ENCODE measurements at places on chromosomes 1 and 21.

GRCh38 chr1:55088413-55088812, 49.1 kb downstream of the PCSK9 start:
- no peak for DNase-seq

DNA sequence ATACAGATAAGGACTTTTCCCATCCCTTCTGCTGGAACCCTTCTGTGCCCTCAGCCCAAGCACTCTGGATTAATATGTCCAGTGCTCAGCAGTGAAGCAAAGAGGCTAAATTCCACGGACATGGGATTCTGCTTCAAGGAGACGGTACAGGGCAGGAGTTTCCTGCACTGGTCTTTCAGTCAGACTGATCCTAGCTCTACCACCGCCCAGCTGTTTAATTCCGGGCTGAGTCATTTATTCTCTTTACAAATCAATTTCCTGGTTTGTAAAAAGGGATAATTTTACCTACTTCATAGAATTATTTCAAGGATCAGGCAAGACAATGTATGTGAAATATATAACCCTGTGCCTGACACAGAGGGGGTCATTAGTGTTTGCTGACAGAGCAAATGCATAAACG, 41.6 kb upstream of the NRDC start:
- DNase-seq = no peak

- no peak for DNase-seq
Measured at GRCh38 chr1:172581779-172582178, 48.8 kb downstream of the SUCO start.

DNA sequence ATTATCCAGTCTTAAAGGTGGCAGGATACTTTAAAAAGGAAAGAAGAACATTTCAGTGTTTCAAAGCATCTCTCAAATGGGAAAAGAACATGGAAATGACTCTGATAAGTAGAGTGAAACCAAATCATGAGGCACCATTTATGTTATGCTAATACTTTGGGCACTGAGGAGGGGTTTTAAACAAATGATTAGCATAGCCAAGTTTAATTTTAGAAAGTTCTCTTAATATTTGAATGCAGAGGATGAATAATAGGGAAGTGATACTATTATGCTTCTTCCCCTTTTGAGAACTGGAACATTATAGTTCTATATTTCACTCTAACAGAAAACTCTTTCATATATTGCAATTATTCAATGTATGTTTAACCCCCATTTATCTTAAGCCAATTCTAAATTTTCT, 1181.9 kb upstream of the PRMT6 start:
- DNase-seq = no peak

DNA sequence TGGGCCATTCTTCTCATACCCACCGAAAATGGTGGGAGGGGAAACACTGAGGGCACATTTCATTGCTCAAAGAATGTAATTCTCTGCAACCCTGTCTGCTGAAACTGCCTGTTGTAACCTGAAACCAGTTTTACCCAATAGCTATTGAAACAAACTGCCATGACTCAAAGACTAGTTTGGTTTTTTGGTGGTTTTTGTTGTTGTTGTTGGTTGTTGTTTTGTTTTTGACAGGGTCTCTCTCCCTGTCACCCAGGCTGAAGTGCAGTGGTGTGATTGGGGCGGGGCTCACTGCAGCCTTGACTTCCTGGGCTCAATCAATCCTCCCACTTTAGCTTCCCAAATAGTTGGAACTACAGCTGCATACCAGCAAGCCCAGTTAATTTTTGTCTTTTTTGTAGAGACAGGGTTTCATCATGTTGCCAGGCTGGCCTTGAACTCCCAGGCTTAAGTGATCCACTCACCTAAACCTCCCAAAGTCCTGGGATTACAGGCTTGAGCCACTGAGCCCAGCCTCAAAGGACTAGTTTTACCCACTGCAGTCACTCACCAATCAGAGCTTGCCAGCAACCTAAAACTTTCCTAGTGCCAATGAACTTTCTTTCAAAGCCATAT, 2.1 kb upstream of the IPP start:
- DNase-seq = no peak

DNA sequence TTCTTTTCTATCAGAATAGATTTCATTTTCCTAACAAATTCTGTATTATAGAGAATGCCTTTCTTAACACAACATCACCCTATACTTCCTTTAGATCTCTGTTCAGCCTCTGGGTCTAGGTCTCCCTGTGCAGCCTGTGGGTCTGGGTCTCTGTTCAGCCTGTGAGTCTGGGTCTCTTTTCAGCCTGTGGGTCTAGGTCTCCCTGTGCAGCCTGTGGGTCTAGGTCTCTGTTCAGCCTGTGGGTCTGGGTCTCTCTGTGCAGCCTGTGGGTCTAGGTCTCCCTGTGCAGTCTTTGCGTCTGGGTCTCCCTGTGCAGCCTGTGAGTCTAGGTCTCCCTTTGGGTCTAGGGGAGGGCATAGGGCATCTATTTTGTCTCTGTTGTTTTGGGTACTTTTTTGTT, 59.6 kb upstream of the DIP2A start:
- DNase-seq = no peak

DNA sequence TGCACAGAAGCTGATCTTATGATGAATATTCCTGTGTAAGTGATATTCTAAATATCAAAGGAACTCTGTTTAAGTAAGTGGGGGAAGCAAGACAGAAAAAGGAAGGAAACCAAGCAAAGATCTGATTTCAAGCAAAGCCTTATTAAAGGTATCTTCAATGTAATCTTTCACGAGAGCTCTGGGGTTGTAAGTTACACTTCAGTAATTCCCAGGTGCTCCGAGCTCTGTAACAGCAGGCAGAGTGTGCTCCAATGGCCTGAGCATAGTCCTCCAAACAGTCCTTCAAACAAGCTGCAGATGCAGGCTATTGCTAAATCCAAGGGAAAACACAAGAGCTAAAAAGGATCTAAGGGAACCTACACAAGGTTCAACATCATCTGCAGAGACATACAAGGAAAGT, 949.7 kb upstream of the TMPRSS15 start:
- no peak for DNase-seq

DNA sequence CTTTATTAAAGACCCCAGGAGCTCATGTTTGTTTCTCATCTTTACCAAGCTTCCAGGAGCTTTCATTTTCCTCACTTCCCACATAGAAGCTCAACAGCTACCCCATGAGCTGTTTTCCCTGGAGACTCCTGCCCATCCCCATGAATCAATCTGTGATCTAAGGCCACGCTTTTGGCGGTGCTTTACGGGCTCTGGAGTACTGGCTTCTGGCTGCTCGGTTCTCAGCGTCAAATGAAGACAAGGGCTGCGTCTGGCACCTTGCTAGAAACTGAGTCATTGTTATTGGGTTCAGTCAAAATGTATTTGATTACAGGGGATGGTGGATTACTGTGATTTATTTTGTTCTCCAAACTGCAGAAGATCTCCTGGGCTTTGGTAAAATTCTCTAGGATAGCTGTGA, 39.9 kb downstream of the ACP6 start:
- DNase-seq = no peak

- DNase-seq = no peak
Measured at GRCh38 chr1:18830596-18830995, 28.9 kb downstream of the TAS1R2 start.

DNA sequence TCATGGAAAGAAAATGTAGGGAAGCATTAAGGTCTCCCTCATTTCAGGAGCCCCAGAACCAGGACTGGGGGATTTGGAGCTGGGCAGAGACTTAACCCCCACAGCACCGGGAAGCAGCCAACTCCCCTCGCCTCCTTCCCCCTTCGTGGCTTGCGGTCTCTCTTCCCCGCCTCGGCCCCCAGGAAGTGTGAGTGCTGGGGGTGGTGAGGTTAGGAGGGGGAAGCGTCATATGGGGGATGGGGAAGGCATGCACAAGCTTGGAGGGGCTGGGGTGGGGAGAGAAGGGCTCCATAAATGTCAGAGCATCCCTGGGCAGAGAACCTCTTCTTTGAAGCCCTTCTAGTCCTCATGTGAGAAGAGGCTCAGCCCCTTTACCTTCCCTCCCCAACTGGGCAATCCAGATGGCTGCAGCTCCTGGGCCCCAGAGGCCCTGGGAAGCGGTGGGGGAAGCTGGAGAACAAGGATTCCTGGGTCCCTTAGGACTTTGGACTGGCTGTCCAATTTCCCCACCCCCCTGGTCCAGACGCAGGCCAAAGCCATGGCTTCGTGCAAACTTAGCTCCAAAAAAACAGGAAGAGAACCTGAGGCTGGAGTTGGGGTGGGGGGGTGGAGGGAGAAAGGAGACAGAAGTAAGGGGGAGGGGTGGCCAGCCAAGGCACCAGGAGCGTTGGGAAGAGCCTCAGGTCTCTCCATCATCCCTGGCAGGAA, 7.8 kb downstream of the ZBTB7B start:
- no peak for DNase-seq

DNA sequence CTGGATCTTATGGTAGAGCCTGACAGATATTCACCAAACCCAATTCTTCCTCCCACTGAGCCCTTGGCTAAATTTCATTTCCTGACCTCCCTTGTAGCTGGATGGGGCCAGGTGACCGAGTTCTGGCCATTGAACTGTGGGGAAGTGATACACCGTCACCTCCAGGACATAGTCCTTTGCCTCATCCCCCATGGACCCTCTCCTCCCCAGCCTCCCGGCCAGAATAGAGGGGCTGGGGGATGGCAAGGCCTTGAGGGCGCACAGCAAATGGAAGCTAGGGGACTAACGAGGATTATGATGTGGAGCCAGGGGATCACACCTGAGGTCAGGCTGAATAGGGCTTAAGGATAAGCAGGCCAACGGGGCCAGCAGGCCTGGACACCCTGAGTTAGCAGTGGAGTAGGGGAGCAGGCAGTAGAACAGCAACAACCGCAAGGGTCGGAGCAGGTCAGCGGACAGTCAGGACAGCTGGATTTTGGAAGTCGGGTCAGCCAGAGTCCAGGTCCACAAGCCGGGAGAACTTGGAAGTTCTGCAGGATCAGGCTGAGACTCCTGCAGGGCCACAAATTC, 15.0 kb downstream of the BATF3 start:
- DNase-seq = no peak

- no peak for DNase-seq
Measured at GRCh38 chr1:67350783-67351182, 43.1 kb downstream of the IL12RB2 start.

- DNase-seq = no peak
Measured at GRCh38 chr21:28509031-28509430, 483.6 kb downstream of the LTN1 start.

DNA sequence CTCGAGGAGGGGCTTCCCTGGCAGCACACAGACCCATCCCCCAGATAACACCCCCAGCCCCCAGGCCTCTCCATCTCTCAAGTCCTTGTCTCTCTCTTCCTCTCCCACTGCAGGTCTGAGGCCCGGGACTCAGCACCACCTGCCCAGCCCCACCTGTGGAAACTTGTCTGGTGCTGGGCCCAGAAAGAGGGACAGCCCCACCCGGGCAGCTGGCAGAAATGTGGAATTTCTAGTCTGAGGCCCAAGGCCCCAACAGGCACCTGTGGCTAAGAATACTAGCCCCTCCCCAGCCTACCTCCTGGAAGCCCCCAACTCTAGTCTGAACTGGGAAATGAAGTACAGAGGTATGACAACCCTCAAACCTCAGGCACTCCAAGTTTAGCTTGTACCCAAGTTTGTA, 15.4 kb downstream of the TTC39A start:
- DNase-seq = no peak

- no peak for DNase-seq
Measured at GRCh38 chr1:40383095-40383487, 9.6 kb downstream of the SMAP2 start.

DNA sequence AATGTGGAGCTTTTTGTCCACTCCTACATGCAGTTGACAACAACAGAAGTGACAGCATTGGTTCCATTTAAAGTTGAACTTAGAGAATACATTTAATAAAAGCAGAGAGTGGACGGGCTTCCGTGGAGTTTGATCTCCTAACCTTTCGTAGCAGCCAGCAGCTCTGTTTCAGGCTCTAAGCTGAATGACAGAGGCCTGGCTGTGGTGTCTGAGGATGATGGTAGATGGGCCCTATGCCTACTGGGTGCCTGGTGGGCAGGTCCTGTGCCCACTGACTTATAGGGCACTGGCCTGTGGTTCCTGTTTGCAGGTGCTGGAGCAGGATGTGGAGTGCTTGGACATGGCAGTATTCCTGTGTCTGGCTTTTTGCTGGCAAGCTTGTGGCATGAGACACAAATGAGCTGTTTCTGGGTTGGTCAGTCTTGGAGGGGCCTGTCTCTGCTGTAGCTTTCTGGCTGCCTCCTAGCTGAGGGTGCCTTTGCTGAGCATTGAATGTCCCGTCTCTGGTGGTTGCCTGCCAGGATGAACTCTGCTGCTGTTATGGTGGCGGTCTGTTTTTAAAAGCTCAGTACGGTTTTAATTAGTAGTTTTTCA, 54.6 kb downstream of the PRDM2 start:
- no peak for DNase-seq

DNA sequence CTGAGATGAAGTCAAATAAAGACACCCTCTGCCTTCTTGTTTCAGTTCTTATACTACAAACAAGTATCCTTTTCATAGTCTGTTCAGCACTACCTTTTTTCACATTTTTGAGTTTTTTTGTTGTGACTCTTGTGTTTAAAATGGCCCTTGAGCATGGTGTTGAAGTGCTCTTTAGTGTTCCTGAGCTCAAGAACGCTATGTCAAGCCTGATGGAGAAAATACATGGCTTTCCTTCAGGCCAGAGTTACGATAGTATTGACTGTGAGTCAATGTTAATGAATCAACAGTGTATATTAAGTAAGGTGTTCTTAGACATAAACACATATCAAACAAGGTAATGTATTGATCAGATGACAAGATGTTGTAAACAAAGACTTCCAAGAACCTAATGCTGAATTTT, 12.7 kb downstream of the RNPC3 start:
- no peak for DNase-seq

DNA sequence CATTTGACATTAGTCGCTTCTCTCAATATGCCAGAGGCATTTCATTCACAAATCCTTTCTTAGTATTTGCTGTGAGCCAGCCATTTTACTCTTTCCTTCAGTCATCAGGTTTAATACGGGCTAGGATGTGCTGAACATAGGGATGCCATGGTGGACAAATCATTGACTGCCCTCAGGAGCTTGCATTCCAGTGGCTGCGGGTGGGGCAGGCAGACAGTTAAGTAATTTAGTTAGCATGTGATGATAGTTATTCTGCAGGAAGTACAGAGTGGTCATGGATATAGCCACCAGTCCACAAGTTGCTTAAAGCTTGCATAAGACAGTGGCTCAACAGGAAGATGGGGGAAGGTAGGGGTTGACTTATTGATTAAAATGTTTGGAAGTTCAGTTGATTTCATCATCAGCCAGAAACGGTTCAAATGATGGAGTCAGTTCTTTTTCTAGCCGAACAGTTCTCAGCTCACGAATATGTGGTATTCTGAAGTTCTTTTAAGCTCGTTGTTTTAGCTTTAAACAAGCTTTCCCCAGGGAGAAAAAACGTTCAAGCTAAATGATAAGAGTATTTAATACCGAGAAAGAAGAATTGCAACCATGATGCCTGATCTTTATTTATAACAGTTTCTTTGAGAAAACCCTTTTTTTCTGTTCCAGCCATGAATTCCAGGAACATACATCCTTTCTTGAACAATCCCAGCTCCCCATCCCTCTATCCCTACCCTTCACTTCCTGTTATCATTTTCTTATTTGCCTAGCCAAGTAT, 1.4 kb downstream of the SLC22A15 start:
- DNase-seq = no peak

DNA sequence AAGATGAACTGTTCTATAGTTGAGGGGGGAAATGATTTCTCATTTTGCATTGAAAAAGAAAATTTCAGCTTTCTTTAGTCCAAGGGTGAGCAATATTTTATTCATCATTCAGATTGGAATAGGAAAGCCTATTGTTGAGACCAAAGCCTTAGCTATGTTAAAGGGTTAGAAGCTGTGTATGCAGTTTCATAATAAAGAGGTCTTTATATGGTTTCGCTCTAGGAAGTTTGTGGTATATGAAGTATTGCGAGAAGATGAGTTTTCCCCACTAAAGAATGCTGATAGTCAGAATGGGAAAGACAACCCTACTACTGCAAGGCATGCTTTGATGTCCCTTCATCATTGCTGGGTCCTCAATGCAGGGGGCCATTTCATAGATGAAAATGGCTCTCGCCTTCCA, 28.6 kb downstream of the UAP1 start:
- no peak for DNase-seq
